ENCODE measurements at places on chromosomes 6 and 20.
A peak's percentile ranks its signal among the peaks of the same experiment; 100 is the strongest.

- no peak for DNase-seq
These were observed 129.7 kb downstream of the FIG4 start for GRCh38 chr6:109820706-109821350.

DNA sequence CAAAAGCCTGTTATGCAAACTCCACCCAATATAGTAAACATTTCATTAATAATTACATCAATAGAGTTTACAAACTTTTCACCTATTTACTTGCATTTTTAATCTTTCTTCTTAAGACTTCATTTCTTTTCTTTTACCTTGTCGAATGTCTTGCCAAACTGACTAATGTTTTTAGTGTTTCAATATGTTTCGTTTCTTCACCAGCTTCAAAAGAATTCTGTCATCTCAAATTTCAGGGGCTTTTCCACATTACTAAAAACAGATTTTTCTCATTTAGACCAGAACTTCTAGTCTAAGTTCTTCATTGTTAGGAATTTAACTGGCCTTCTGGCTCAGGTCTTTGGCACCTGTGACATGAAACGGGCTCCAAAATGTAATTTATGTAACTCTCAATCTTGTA is 196.5 kb downstream of the ARHGAP18 start:
- DNase-seq, result no peak

- no peak for DNase-seq
These were observed 274.1 kb downstream of the CLIC5 start for GRCh38 chr6:45741437-45742171.

- DNase-seq, result no peak
These were observed 7.9 kb upstream of the FAM209A start for GRCh38 chr20:56516631-56517030.

GRCh38 chr6:10578723-10579122 is 57.6 kb downstream of the GCNT2 start:
- no peak for DNase-seq

DNA sequence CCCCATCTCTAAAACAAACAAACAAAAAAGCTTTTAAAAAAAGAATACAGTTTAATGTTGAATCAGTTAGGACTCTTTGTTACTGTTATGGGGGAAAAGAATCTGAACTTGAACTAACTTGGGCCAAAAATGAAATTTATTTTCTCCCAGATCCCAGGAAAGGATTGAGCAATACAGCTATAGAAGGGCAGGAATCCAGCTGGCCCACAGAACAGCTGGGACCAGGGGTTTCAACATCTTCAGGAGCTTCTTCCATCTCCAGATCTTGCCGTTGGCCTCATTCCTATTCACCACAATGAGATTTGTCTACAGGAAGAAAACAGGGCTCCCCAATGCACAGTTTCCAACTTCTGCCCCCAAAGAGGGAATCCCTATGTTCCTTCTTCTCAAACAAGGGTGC is 43.2 kb upstream of the AKAP12 start:
- DNase-seq, result no peak

GRCh38 chr20:38726804-38727606 is 2.7 kb downstream of the SLC32A1 start:
- peak; percentile 39 for DNase-seq

- DNase-seq, result no peak
These were observed 52.2 kb upstream of the NNAT start for GRCh38 chr20:37468886-37469285.

DNA sequence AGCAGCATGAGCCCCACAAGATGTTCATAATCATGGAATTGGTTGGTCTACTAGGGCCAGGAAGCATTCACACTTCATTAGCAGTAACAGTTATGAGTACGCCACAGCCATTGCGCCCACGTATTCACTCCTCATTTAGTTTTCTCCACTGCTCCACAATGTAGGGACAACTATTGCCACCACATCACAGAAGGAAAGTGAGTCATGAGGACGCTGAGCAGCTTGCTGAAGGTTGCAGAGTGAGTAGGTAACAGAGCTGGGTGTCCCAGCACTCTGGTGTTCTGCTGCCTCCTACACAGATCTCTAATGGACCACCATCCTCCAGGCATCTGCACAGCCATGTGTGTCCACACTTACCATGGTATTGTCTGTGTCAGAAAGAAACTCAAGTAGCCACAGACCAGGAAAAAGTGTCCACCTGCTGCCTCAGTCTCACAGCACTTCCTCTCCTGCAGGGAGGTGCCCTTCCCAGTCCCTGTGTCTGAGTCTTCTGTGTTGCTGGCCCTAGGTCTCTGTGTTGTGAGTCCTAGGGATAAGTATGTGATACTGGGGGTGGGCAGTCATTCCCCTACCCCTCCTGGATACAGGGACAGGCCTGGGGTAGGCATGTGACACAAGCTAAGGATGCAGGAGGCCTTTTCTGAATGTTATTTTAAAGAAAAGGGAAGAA is 103.9 kb downstream of the TTLL2 start:
- no peak for DNase-seq

DNA sequence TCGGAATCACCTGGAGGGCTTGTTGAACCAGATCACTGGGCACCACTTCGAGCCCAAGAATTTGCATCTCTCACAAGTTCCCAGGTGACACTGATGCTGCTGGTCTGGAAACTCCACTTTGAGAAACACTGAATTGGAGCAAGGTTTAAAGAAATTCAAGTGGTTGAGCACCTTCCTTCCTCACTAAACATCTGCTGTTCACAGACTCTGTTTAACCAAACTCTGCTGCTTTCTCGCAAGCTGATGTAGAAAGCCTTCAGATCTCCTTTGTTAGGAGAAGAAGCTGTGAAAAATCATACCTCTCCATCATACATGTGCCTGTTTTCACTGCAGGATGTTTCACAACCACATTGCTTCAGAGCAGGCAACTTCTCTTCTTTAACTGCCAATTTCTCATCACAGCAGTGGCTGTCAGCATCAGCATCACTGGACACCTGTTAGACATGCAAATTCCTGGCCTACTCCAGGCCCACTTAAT is 87.5 kb upstream of the TOP1 start:
- no peak for DNase-seq

GRCh38 chr6:32087574-32088486 is 21.3 kb downstream of the TNXB start:
- peak; percentile 40 for DNase-seq

DNA sequence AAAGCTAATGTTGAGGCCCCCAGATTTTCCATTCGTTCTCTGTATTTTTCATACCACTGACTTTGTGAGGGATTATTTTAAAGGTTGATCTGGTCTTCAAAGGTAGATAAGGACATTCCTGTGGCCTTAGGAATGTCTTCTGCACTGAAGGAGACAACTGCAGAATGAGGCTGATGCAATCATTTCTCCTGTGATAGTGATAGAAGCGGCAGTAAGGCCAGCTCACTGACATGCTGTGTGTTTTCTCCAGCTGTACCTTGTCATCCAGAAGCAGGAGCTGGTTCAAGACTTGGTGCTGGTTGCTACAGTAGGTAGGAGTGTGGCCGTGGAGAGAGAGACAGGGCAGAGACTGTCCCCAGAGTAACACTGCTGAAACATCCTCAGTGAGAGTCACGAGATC is 53.8 kb downstream of the DCBLD1 start:
- no peak for DNase-seq

DNA sequence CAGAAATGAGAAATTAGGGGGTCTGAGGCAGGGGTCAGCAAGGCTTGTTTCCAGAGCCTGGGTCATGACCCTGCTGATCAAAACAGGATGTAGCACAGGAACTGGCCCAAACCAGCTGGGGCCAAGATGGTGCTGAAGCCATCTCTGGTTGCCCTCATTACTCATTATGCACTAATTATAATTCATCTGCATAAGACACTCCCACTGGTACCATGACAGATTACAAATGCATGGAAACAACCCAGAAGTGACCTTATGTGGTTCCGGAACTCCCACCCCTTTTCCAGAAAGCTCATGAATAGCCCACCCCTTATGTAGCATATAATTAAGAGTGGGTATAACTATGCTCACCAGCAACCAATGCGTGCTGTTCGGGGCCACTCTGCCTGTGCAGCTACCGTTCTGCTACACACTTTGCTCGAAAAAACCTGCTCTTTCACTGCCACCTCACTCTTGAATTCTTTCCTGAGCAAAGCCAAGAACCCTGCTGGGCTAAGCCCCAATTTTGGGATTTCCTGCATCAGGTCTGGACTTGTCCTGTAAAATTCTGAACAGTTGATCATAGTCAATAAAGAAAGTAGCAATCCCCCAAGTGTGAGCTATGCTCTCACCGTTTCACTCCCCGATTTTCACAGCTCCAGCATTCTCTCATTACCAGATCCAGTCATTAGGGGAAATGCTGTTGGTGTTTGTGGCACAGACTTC is 122.3 kb downstream of the WDR27 start:
- no peak for DNase-seq

All from T-helper 2 cell (primary cell).